Gastrocnemius medialis (tissue), 4 donors: ENCODE measurements at places on chromosomes 1 and 21. TPM values are rescaled to one million over a fixed set of nuclear protein-coding genes. Genes with fewer than 3 reads are reported as not detected.

- H3K27ac ChIP-seq: peak overlapping the region; percentile 63
- no peak for DNase-seq
- H3K36me3 ChIP-seq: no peaks in the 10 kb centered on the region
- H3K4me3 ChIP-seq: no peak overlapping the region
- no peaks in the 10 kb centered on the region for H3K27me3 ChIP-seq
Measured at GRCh38 chr1:31648190-31648589, 3.5 kb upstream of the PEF1 start.

The NUDC gene
- total RNA-seq: 83.5 TPM

DNA sequence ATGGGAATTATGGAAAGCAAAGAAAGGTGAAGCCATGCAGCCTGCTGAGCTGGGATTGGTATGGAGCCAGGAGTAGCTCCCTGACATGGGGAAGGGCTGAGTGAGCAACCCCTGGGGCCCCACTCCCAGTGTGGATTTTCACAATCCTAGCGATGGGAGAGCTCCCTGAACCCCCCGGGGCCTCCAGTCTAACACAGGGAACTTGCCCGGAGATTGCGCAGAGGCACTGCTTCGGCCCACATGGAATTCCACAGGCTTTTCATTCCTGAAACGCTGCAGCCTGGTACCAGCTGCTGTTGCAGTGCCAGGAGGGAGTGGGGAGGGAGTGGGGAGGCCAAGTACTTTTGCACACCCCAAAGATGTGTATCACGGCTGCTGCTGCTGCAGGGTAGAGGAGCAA lies 110.4 kb upstream of the C21orf91 start:
- H3K27me3 ChIP-seq: no peaks in the 10 kb centered on the region
- H3K27ac ChIP-seq: no peak overlapping the region
- DNase-seq: no peak
- no peak overlapping the region for H3K4me3 ChIP-seq

The OPTC gene
- total RNA-seq: not detected

- DNase-seq: no peak
- H3K36me3 ChIP-seq: no peaks in the 10 kb centered on the region
- H3K4me1 ChIP-seq: no peaks in the 10 kb centered on the region
Measured at GRCh38 chr1:112514901-112515300, 6.1 kb downstream of the WNT2B start.

DNA sequence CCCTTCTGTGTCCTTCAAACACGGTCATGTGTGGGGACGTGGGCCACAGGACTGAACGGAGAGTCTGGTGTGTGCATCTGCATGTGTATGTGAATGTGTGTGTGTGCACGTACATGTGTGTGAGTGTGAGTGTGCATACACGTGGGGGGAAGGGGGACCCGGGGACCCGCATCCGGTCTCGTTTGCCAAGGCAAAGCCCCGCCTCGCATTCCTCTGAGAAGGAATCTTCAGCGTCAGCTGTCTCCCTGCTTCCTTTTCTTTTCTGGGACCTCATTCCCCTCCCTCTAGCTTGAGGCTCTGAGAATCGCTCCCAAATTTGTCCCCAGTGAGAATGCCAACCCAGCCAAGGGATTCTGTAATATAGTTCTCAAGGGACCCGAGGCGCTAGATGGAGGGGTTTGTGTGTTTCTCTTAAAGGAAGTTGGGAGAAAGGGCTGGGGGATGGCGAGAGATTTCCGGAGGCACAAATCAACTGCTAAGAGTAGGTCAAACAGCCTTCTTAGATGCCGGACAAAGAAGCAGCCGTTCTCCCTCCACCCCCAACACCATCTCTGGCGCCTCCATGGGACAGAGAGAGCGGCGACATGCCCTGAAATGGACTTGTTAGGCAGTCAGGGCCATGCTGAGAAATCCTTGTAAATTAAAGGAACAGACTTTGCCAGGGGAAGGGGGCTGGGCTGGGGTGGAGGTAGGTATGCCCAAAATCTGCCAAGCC lies 6.6 kb downstream of the IFFO2 start:
- peak overlapping the region; percentile 44 for H3K4me3 ChIP-seq
- peak overlapping the region; percentile 78 for H3K27ac ChIP-seq
- no peak for DNase-seq
- no peaks in the 10 kb centered on the region for H3K27me3 ChIP-seq

DNA sequence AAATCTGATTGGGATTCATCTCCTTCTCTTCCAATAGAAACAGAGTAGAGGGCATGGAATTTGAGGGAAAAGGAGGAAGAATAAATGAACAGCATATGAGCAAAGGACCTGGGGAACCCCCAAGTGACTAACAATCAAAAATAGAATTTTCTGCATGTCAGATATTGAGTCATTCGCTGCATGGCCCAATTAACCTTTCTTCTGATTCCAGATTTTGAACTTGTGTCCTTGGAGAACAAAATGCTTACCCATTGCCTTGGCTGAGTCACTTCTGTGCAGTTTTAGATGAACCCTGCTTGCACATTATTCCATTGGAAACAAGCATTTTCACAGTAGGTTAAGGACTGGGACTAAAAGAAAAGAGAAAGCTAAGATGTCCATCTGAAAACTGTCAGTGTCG lies 390.5 kb downstream of the ST6GALNAC3 start:
- H3K4me1 ChIP-seq: no peaks in the 10 kb centered on the region
- no peak overlapping the region for H3K27ac ChIP-seq
- H3K36me3 ChIP-seq: no peaks in the 10 kb centered on the region
- no peak for DNase-seq
- no peaks in the 10 kb centered on the region for H3K27me3 ChIP-seq

DNA sequence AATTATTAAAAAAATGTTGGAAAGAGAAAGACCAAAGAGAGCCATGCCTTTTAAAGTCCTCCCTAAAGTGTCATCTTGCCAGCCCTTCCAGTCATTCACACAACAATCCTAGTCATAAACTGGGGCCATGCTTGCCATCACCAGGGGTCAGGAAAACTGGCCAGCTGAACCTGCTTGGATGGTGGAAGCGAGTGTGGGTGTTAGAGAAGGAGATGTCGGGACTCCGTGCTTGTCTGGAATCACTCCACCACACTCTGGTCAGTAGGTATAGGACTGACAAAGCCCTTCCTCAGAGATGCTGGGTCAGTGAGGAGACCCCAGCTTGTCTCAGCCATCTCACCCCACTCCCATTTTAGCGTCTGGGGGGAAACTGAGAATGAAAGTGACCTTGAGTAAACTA lies 3.3 kb upstream of the HAPLN2 start:
- H3K4me1 ChIP-seq: no peaks in the 10 kb centered on the region
- H3K27me3 ChIP-seq: peaks cover 10% of the 10 kb centered on the region
- no peak for DNase-seq
- H3K27ac ChIP-seq: peak overlapping the region; percentile 64
- H3K36me3 ChIP-seq: no peaks in the 10 kb centered on the region
- H3K4me3 ChIP-seq: no peak overlapping the region

GRCh38 chr1:220380885-220381284 lies 108.6 kb upstream of the RAB3GAP2 start:
- no peak overlapping the region for H3K27ac ChIP-seq
- DNase-seq: no peak
- H3K36me3 ChIP-seq: no peaks in the 10 kb centered on the region
- no peaks in the 10 kb centered on the region for H3K27me3 ChIP-seq

The C4BPA gene
- total RNA-seq: not detected

GRCh38 chr1:109631513-109632505 lies 12.2 kb downstream of the AMPD2 start:
- H3K27ac ChIP-seq: no peak overlapping the region
- DNase-seq: no peak
- H3K27me3 ChIP-seq: no peaks in the 10 kb centered on the region
- peaks cover 4% of the 10 kb centered on the region for H3K4me1 ChIP-seq
- H3K36me3 ChIP-seq: no peaks in the 10 kb centered on the region
- no peak overlapping the region for H3K4me3 ChIP-seq

DNA sequence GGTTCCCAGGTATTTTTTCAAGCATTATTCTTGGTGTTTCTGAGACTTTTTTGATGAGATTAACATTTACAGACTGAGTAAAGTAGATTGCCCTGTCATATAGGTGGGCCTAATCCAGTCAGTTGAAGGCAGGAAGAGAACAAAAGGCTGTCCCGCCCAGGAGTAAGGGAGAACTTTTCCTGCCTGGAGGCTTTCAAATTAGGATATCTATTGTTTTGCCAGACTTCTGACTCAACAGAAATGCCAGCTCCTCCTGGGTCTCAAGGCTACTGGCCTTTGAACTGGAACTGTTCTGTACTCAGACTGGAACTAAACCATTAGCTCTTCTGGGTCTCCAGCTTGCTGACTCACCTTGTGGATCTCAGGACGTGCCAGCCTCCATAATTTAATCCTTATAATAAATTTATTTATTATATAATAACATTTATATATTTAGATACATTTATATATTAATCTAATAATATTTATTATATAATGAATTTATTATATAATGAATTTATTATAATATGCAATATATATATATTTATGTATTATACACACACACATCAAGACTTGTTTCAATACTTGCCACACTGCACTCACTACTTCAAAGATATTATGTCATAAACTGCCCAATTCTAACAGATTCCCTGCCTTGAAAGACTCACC lies 510.8 kb upstream of the B3GALT2 start:
- H3K4me1 ChIP-seq: no peaks in the 10 kb centered on the region
- no peak overlapping the region for H3K4me3 ChIP-seq
- DNase-seq: no peak
- H3K27ac ChIP-seq: no peak overlapping the region
- H3K36me3 ChIP-seq: no peaks in the 10 kb centered on the region

- DNase-seq: peak; percentile 58
- peak overlapping the region; percentile 77 for H3K27ac ChIP-seq
- H3K4me3 ChIP-seq: no peak overlapping the region
- H3K4me1 ChIP-seq: peaks cover 60% of the 10 kb centered on the region
Measured at GRCh38 chr1:56508523-56508983, 70.8 kb downstream of the PLPP3 start.

GRCh38 chr1:109391626-109392025 lies 6.1 kb downstream of the SORT1 start:
- H3K4me3 ChIP-seq: peak overlapping the region; percentile 68
- peaks cover 75% of the 10 kb centered on the region for H3K4me1 ChIP-seq
- H3K27ac ChIP-seq: peak overlapping the region; percentile 83
- no peak for DNase-seq
- H3K27me3 ChIP-seq: no peaks in the 10 kb centered on the region

GRCh38 chr1:205284420-205285144 lies 37.0 kb downstream of the NUAK2 start:
- peak; percentile 96 for DNase-seq

The HLX gene
- total RNA-seq: 5.7 TPM
